Activated T-helper 17 cell treated with anti-CD3 and anti-CD28 coated beads, Interleukin-2, amount 50 U/mL, for 72 hours (primary cell): ENCODE measurements at places on chromosomes 5 and 9. TPM values are rescaled to one million over a fixed set of nuclear protein-coding genes. Genes with fewer than 3 reads are reported as not detected.

DNA sequence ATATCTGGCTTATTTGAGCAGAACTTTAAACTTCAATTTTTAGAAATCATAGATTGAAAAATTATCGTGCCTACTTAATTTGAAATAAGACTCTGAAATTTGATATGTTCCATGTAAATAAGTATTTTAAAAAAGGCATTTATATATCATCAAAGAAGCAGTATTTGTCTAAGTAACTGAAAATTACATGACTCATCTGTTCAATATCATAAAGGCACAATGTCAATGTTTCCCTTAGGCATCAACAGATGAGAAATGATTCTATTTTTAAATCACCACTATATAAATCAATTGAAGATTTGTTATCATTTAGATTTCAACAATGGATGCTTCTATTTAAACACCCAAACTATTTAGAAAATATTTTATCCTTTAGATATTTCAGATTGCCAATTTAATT lies 142.9 kb upstream of the POU5F2 start:
- ATAC-seq = no peak

DNA sequence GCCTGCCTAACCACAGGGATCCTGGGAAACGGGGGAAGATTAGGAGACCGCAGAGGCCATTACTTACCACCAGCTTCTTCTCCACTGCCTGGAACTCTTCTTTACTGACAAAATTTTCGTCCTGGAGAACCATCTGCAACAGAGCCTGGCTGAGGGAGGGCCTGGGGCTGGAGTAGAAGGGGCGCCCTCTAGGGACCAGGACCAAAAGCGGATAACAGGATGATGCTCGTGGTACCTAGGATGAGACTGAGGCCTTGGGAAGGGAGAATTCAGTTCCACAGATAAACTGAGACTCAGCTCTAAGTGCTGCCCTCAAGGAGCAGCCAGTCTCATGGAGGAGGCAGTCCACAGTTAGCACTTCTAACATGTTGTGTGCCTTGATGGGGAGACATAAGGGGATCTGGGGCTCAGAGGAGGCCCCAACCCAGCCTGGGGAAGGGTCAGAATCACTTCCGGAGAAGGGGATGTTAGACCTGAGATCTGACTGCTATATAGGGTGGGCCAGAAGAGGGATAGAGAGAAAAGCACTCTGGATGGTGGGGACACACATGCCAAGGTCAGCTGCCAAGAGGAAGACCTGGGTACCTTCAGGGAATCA lies 1.2 kb downstream of the SPATA24 start:
- no peak for ATAC-seq

DNA sequence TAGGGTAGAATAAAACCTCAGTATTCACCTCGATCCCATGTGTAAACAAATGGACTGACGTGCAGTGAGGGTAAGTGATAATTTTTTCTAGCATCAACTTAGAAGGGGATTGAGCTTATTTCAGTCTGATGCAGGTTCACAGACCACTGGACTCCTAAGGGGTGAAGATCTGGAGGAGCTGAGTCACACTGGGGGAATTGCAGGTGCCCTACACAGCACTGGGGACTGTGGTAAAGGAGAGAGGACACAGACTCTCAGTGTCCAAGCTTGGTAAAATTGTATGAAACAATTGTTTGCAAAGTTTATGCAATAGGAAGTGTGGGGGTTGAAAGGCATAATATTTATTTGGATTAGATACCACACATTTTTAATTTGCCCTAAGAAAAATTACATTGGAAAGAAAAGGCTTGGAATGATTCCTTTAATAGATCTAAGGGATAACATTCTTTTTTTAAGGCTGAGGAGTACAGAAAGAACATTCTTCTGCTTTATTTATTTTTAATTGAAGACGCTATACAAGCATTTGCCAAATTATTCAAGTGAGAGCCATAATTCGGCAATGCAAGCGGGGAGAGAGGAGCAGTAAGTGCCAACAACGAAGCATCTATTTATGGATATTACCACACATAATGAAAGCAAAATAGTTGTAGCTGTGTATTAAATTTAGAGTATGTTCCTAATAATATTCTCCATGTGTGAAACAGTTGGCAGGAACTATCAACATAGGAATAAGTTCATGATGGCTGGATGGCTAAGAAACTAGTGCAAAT lies 766.9 kb upstream of the ADAMTS16 start:
- no peak for ATAC-seq

- ATAC-seq = peak; percentile 76
These were observed 2.0 kb upstream of the TNFAIP8 start for GRCh38 chr5:119353686-119354366.

- ATAC-seq = no peak
These were observed 1093.8 kb upstream of the CDH9 start for GRCh38 chr5:28132151-28132550.

DNA sequence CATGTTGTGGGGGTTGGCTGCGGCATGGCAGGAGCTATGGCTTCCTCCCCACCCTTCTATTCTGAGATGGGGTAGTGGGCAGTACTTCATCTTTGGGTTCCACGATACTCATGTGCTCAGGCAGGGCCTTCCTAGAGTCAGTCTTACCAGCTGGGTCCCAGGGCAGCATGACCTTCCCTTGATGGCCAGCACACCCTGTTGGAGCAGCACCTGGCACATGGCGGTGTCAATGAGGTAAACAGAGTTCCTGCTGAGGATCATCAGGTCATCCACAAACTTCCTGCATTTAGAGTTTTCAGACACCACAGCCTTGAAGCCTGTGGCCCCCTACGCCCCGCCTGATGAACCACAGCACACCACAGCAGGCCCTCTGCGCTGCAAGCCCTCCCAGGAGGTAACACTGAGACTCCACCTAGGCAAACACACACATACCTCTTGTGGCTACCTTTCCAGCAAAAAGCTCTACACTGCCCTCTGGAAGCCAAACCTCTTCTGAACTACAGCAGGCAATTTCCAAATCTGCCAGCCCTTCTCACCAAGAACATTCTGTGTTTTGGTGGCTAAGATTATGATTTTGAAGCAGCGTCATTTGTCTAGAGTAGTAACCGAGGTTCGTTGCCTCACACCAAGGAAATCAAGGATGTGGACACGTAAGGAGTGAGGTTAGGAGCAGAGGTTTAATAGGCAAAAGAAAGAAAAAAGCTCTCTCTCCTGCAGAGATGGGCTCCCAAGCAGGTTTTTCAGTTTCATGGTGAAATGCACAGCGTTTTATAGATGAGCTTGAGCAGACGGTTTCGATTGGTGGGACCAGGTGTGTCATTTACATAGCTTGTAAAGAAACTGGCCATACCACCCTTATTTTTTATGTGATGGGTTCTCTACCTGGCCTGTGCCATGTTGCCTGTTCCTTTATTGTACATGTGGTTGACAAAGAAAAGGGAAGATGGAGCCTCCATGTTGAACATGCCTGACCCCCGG lies 20.3 kb upstream of the TMEM174 start:
- ATAC-seq = no peak

- ATAC-seq = no peak
These were observed 136.9 kb downstream of the PCSK5 start for GRCh38 chr9:76027416-76027815.

DNA sequence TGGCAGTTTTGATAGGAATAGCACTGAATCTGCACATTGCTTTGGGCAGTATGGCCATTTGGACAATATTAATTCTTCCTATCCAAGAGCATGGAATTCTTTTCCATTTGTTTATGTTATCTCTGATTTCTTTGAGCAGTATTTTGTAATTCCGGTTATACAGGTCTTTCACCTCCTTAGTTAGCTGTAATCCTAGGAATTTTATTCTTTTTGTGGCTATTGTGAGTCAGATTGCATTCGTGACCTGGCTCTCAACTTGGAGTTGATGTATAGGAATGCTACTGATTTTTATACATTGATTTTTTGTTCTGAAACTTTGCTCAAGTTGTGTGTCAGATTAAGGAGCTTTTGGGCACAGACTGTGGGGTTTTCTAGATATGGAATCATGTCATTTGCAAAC lies 24.0 kb downstream of the TMEM161B start:
- ATAC-seq = no peak

The GLIPR2 gene
- 10.2 TPM for total RNA-seq

The FBN2 gene
- not detected for total RNA-seq

The NPR3 gene
- total RNA-seq = 0.09 TPM

The TMC1 gene
- total RNA-seq = 0.32 TPM

The KLF9 gene
- total RNA-seq = 9.1 TPM

The INSYN2B gene
- total RNA-seq = not detected

The POU5F2 gene
- total RNA-seq = 1.5 TPM

The ADAMTS13 gene
- total RNA-seq = 3.9 TPM
